ENCODE measurements at places on chromosomes 7 and 10.

- no peak for DNase-seq
Observed at GRCh38 chr7:36887233-36887632, 162.9 kb upstream of the AOAH start.

DNA sequence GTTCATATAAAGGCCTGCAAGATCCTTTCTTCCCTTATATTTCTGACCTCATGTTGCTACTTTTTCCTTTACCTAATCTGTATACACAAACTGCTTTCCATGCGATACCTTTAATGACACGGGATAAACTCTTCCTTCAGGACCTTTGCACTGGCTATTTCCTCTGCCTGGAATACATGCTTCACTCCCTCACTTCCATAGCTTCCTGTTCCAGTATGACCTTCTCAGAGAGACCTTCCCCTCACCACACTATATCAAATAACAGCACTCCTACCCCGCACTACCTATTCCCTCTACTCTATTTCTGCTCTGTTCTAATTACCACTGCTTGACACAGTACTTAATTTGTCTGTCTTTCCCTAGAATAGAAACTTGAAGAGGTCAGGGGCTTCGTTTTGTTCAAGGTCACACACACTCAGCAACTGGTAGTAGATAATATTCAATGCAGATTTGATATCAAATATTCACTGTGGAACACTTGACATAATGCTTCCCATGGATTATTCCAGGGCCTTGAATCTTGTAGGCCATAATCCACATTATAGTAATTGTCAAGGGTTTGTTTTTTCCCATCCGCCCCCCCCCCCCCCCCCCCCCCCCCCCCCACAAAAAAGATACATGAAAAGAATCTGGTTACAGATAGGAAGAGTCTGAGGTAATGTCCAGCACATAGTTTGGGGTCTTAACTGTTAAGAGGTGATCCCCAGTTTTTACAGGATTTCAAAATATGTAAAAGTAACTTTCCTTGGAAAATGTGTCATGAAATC is 11.1 kb downstream of the SYPL1 start:
- no peak for DNase-seq

DNA sequence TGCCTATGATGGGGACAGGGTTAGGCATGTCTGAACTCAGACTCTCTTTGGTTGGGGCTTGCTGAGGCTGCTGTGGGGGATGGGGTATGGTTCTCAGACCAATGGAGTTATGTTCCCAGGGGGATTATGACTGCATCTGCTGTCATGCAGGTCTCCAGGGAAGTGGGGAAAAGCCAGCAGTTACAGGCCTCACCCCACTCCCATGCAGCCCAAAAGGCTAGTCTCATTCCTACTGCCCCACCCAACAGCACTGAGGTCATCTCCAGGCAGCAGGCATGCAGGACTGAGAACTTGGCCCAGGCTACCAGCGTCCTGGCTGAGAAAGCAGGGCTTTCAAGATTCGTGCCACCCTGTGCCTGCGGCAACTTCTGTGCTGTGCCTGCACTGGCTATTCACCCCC is 373.3 kb downstream of the HTR7 start:
- DNase-seq = no peak

DNA sequence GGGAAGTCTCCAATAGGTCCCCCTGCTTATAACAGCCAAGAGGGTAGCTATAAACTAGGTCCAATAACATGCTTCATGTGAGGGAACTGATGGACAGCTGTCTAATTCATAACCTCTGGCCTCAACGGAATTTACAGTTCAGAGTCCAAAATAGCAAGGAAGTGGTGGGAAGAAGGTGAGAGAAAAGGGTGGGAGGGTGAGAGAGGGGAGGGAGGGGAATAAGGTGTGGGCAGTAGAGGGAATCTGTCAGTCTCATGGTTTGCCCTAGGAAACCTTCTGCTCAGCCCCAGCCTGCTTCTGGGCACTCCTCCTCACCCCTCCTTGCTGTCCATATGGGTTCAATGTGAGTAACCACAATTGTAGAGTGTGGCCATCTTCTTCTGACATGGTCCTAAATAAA is 133.4 kb upstream of the ADO start:
- DNase-seq = no peak

GRCh38 chr10:116686632-116687031 is 55.7 kb downstream of the HSPA12A start:
- no peak for DNase-seq

- no peak for DNase-seq
Observed at GRCh38 chr7:106590209-106590816, 70.6 kb downstream of the CCDC71L start.

DNA sequence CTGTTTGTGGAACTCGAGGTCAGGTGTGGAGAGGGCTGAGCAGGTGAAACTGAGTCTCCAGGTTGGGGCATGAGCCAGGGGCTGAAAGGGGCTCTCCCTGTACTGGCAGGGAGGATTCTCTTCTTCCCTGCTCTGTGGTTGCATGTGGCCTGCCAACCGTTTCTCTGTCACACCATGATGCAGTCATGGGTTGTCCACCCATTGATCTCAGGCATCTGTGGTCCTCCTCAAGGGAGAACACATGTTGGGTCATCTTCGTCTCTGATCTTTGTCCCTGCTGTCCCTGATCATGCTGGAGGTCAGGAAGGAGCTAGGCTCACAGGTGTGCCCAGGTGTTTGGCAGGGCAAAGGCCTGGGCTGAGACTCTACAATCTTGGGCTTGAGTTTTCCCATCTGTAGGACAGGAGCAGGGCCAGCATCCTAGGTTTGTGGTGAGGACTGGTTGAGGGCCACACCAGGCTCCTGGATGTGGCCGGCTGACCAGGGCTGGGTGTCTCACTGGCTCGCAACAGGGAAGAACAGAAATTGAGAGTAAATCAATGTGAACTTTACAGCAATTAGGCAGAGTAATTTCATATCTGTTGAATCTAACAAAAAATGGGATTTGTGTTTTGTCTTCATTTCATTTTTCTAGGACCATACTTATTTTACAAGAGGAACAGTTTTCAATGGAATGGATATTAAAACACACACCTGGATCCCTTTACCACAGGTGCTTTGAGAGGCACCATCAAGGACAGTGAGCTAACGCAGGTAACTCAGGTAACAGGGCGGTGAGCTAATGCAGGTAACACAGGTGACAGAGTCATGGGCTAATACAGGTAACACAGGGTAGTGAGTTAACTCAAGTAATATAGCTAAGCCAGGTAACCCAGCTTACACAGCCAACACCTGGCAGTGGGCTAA is 58.5 kb upstream of the IGFBP3 start:
- no peak for DNase-seq

GRCh38 chr7:18834577-18834976 is 282.9 kb downstream of the TWIST1 start:
- DNase-seq = no peak

- DNase-seq = no peak
Observed at GRCh38 chr10:26840938-26841732, 19.6 kb downstream of the ABI1 start.

- DNase-seq = no peak
Observed at GRCh38 chr7:137846827-137847567, at the start of gene DGKI. DGKI (minus strand) TSS chr7:137846974.

GRCh38 chr10:75103881-75104686 is 7.4 kb upstream of the SAMD8 start:
- no peak for DNase-seq

- no peak for DNase-seq
Observed at GRCh38 chr10:62769574-62770242, 34.8 kb upstream of the ADO start.

DNA sequence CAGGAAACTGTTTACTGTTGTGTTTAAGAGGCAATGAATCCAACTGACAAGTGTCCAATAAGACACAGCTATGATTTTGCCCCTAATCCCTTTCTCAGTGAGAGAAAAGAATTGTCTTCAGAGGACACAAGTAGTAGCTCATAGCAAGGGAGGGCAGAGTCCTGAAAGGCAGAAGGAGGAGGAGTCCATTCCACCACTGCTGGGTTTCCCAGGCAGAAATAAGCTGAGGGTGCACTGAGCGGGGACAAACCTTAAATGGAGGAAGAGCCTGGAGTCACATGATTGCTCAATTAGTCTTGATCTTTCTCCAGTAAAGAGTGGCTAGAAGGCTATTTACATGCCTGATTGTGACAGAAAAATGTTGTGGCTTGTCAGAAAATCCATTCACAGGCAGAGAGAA is 573.8 kb downstream of the POM121L12 start:
- no peak for DNase-seq

- no peak for DNase-seq
Observed at GRCh38 chr10:62742536-62743061, 61.9 kb upstream of the ADO start.

DNA sequence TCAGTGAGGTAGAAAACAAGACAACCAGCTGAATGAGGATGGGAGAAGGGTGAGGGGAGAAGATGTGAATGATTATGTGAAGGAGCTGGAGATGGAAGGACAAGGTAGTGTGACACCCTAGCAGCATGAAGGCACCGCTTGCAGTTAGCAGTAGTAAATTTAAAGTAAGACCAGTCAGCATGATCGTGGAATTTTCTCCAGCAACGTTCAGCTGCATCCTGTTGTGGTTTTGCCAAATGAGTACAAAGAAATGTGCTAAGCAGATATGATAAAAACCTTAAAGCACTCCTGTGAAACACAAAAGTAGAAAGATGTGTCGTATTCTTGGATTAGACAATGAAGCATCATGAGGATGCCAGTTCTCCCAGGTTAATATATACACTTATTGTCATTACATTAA is 34.1 kb upstream of the IFRD1 start:
- DNase-seq = no peak

DNA sequence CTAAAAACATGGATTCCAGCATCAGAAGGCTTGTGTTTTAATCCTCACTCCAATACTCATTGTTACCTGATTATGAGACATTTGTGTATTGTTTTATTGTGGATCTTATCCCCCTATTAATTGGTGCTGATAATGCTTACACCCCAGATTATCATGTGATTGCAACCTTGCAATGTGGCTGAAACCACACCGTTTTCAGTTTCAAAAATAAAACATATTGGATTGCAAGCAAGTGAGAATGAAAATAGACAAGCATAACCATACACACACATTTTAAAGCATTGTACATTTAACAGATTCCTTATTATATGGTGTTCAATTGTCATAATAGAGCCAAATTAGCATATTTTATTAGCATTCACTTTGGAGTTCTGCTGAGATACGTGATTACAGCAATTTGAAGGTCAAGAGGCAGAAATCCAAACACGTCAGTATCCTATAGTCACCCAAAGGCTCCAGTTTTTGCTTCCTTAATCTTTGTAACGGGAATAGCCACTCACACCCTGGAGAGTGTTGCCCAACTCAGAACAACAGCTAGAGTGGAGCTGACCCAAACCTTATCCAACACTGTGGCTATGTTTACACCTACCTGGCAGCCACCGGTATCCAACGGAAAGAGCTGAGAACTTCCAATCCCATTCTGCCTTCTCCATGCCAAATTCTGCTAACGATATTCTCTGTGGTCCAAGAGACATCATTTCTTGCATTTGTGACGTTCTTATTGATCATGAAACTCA is 317.1 kb upstream of the KLF6 start:
- no peak for DNase-seq

DNA sequence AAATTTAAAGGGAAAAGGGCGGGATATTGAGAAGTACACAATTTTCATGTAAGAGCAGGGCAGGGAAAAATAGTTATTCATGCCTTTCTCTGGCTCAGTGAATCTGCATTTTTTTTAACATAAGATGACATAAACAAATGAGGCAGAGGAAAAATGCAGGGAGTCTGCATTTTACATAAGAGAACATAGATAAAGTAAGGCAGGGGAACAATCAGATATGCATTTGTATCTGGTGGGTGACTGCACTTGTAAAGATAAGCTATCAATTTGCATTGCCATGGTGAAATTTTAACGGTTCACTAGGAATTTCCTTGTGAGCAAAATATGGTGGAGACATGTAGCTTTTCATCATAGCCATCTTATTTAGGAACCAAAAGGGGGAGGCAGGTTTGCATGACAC is 33.5 kb downstream of the ALOX5 start:
- no peak for DNase-seq

GRCh38 chr10:87598700-87599099 is 61.0 kb upstream of the PAPSS2 start:
- DNase-seq = no peak

DNA sequence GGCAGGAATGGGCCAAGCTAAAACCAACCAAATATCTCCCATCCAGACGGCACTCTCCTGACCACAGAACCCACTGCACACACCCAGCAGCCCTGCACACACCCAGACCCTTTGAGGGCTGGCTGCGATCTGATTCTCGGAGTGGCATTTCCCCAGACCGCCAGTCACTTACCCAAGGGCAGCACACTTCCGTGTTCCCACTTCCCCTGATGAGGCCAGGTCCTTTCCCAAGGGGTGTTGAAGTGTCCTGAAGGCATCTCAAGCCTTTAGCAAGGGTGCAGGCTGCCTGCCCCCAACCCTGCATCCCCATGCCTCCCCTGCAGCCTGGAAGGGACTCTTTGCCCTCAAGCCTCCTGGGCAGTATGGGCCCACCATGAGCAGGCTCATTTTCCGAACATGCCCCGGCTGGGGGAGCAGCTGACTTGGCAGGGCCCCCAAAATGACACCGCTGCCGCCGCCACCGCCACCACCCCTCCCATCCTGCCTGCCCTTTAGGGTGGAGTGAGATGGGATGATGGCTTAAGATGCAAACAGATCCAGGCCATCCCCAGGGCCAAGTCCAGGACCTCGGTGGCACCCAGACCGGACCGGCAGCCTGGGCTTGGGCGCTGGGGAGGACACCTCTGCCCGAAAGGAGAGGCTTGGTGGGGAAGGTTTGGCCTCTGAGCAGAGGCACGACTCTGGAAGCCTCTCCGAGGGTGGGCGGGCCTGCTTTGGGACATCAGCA is 159.8 kb downstream of the NRF1 start:
- no peak for DNase-seq

- no peak for DNase-seq
Observed at GRCh38 chr7:69426705-69427104, 171.6 kb upstream of the AUTS2 start.

- peak; percentile 18 for DNase-seq
Observed at GRCh38 chr7:94655848-94656657, at the start of gene SGCE. SGCE (minus strand) TSS chr7:94656133; CDS start chr7:94656098, 35 bp downstream.

DNA sequence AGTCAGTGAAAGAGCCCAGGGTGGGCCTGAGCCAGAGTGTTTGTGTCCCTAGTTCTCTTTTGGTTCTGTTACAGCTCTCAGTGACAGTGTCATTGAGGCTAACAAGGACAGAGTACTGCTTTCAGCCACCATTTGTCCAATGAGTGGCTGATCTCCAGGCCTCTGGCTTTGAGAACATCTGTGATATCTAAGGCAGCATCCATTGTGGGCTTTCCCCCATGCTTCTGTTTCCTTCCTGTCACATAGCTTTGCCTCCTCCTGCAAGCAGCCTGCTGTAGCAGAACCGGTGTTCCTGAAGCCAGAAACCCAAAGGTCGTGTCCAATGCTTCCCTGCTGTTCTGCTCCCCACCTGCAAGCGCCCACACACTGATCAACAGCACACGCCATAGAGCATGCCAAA is 68.4 kb downstream of the IKZF1 start:
- DNase-seq = no peak

DNA sequence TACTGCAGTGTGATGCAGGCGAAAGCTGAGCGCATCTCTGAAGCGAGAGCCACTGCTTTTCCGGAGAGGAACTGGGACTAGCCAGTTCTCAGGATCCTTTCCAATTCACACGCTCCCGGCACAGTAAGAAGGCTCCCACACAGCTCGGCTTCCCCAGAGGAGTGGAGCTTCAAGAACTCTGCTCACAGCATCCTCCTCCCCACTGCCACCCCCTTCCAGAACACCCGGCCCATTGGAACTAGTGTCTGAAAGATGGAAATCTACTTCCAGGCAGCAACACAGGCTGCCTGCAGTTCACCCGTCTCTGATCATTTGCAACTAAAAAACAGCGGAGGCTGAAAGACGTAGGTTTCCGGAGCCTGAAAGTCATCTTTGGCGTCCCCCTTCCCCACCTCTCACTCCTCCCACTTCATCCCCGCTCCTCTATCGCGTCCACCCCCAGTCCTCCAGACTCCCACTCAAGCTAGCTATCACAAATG is at the start of gene DGKB:
Gene DGKB, minus strand, starts transcription at position 163 of the 479 bp plus-strand sequence.
- DNase-seq = no peak

- DNase-seq = no peak
Observed at GRCh38 chr7:158124671-158125079, 462.9 kb downstream of the PTPRN2 start.

Measured in amniotic stem cell (primary cell).